Stimulated activated CD8-positive, alpha-beta memory T cell treated with anti-CD3 and anti-CD28 coated beads, Interleukin-4, amount 100 ng/mL, for 4 hours (primary cell): ENCODE measurements at places on chromosomes 16 and 17.

DNA sequence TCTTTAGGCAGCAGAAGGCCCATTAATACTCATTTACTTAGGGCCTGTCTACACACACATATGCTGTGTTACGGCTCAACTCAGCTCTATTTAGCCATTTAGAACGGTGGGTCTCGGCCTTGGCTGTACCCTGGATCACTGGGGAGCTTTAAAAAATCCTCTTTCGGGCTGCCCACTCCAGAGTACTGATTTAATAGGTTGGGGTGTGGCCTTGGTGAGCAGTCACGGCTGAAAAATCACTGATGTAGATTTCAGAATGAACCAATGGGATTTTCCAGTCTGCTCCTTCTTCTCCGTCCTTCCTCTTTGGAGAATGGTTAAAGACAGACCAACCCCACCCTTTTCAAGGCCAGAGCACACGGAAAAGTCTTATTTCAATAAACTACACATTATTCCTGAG is 223.5 kb downstream of the CCDC182 start:
- no peak for DNase-seq

DNA sequence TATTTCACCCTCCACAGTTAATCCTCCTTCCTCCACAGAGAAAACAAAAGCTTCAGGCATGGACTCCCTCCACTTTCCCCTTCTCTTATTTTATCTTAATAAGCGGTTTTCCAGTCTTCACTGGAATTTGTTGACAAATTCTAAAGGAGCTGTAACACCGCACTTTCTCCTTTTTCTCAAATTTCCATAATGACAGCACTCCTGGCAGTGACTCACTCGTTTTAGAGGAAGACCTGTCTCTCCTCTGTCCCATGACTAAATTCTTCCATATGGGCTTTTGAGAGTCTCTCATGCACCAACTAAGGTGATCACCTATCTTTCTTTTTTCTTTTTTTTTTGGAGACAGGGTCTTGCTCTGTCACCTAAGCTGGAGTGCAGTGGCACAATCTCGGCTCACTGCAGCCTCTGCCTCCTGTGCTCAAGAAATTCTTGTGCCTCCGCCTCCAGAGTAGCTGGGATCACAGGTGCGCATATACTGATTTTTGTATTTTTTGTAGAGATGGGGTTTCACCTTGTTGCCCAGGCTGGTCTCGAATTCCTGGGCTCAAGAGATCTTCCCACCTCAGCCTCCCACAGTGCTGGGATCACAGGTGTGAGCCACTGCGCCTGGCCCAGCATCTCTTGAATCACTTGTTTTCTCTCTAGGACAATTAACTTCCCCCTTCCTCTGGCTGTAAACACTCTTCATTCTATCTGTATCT is 7.7 kb downstream of the ITGAM start:
- no peak for DNase-seq

DNA sequence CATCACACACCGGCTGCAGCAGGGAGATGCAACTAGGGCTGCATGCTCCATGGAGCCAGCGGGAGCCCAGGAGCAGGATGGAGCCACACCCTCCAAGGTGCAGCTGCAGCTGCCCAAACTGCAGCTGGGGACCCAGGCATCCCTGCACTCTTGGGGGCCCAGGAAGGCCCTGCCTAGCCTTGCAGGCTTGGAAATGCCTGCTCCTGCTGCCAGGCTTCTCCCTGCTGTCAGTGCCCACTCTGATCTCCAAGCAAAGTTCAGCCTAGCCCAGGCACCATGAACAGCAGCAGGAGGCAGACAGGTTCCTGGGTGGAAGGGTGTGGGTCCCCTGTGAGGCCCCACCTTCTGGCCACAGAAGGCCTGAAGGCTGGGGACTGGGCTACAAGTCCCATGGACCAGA is 1057.1 kb downstream of the CDH8 start:
- DNase-seq: no peak

DNA sequence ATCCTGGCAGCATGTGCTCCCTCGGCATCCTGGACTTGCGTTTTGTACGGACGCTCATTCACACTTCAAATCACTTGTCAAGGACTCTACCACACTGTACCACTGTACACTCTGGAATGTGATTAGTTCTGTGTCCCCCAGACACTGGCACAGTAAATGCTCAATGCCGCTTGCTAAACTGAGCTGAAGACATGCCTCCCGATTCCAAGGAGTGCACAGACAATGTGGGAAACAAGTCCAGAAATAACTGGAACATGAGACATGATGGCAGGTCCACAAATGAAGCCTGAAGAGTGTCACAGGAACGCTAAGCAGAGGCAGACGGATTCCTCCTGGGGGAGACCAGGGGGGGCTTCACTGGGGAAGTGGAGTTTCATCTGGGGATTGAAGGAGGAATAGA is 22.1 kb downstream of the HIC1 start:
- no peak for DNase-seq

DNA sequence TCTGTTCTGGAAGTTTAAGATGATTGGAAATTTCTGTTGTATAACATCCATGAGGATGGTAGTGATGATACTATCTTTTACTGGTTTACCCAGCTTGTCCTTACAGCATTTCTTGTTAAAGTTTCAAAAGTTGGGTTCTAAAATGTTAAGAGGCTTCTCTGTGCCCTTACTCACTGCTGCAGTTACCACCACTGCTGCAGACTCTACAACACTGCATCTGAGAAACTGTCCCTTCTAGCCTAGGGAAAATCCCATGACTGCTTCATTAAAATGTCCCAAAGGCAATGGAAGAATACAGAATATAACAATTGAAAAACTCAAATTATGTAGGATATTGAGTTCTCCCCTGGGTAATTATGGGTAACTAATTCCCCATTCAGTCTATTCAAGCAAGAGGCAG is 3.8 kb upstream of the NSRP1 start:
- no peak for DNase-seq

DNA sequence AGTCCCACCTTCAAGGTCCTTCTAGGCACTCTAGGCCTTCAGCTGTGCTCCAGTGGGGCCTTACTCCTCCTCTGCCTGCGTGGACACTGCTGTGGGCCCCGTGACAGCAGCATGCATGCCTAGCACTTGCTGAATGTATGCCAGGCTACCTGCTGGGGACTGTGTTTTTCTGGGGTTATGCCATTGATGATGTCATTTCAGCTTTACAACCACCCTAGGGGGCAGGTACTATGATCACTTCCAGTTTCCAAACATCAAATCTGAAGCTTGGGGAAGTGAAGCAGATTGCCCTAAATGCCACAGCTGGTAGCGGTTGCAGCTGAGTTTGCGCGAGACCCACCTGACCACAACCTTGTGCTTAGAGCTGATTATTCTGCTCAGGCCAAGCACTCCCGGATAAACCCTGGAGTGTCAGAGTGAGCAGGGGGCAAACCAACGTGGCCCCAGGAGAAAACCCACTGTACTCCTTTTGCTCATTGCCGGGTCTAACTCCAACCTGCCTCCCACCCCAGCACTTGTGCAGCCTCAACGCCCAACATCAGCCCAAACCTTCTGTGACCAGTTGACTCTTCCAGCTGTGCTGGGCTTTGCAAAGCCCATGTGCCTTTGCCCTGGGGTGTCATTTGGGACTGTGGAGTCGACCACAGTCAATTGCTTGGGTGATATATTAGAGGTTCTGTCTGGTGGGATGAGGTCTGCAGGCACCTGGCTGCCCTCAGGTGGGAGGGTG is 168.4 kb downstream of the ENGASE start:
- no peak for DNase-seq

GRCh38 chr17:78885956-78886355 is 17.0 kb downstream of the CEP295NL start:
- no peak for DNase-seq
